PC-9 (cell line): ENCODE measurements at places on chromosomes 7 and 10. TPM values are rescaled to one million over a fixed set of nuclear protein-coding genes. Genes with fewer than 3 reads are reported as not detected.

CPA1 gene
- total RNA-seq, result not detected in 2 replicates

DNA sequence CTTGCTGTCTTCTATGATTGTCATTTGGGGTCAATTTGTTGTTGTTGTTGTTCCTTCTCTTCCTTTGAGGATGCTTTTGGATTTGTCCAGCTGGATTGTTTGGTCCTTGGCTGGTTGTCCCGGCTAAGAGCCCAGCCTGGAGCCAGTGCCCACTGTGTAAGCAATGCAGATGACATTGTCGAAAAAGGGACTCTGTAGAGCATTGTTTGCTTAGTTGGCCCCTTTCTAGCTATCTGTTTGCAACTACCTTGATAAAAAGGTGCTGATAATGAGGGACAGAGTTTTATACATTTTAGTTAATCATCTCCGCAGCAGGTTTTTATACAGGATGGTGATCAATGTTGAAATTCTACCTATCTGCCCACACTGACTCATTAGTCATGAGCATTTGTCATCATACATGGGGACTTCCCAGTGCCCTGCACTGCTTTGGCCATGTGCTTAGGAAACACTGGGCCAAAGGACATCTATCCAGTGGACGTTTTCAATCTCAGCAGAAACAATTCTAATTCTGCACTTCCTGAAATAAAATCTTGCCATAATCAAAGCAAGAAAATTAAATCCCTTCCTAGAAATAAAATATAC lies 311.9 kb downstream of the GRM8 start:
- no peak for DNase-seq

GRCh38 chr10:102153093-102153620 lies 968 bp downstream of the NOLC1 start:
- DNase-seq, result no peak

DNA sequence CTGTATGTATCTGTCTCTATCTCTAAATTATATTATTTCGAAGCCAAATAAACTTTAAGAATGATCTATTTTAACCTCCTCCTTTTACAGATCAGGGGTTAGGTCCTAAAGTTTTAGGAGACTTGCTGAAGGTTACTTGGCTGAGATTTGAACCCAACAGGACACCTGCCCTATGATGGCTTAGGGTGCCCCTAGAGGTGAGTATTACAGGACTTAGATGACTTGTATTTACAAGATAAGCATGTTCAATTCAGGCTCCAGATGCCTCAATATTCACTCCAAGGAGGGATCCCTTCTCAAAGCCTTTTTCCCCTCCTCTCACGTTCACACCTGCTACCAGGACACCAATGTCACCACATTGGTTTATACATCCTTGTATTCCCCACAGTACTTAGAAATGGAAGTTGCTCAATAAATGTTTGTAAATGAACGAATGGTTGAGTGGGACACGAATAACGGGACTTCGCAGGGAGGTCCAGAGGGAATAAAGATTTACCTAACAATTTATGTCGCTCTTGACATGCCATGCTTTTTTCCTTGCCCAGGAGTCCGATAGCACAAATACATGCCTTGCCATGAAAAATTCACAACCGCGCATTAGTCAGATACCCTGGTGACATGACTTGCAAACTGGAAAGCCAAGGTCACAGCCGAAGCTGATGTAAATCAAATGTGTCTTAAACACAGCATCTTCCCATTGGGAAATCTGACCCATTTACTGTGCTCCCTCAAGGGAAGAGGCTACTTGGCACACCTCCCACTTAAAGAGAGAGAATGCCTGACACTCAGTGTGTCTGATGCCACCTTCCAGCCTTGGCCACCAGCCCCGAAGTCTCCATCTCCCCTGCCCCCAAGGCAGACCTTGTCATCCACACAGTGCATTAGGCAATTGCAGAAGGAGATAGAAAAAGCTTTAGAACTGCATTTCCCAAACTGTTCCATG lies 872.2 kb upstream of the AUTS2 start:
- DNase-seq, result no peak
